Activated CD4-positive, alpha-beta T cell treated with anti-CD3 and anti-CD28 coated beads for 36 hours (primary cell): ENCODE measurements at places on chromosomes 16 and 17.

GRCh38 chr16:79388396-79388795, 212.1 kb downstream of the MAF start:
- H3K4me1 ChIP-seq = no peaks in the 10 kb centered on the region
- no peak overlapping the region for H3K27ac ChIP-seq
- peaks cover 3% of the 10 kb centered on the region for H3K27me3 ChIP-seq
- no peak for DNase-seq

DNA sequence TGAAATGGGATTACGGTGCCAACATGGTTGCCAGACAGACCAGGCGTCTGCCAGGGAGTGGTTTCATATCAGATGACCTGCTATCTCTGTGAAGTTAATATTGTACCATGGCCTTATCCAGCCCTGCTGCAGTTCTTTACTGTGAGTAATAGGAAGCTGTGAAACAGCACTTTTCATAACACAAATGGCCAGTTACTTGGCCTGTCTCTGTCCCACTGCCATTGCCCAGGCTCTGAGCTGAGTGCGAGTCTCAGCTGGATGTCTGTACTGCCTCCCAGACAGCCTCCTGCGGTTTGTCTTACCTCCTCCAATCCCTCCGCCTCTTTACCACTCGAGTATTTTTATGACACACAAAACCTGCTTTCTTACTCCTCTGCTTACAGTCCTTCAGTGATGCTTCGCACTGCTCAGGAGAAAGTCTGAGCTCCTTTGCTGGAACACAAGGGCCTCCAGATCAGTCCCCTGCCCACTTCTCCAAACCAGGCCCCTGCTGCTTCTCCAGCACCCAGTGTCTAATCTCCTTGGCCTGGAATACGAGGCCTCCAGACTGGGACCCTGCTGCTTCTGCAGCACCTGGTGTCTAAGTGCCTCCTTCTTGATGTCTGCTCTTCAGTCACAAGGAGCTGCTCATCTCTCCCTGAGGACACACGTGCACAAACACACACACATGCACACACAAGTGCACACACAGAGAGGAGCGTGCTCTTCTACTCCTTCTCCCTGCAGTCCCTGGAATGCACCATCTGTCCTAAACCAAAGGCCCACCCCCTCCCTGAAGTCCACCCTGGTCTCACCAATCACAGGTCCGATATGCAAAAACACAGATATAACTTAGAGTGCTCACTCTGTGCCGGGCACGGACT, 17.1 kb upstream of the RHOT1 start:
- H3K27ac ChIP-seq = peak overlapping the region; percentile 38
- H3K4me1 ChIP-seq = peaks cover 15% of the 10 kb centered on the region
- no peaks in the 10 kb centered on the region for H3K27me3 ChIP-seq
- H3K36me3 ChIP-seq = peaks cover 7% of the 10 kb centered on the region

GRCh38 chr16:86079255-86079885, 180.4 kb downstream of the IRF8 start:
- no peak for DNase-seq
- H3K4me1 ChIP-seq = no peaks in the 10 kb centered on the region
- H3K27me3 ChIP-seq = no peaks in the 10 kb centered on the region
- no peaks in the 10 kb centered on the region for H3K36me3 ChIP-seq
- H3K27ac ChIP-seq = no peak overlapping the region
- no peak overlapping the region for H3K4me3 ChIP-seq

DNA sequence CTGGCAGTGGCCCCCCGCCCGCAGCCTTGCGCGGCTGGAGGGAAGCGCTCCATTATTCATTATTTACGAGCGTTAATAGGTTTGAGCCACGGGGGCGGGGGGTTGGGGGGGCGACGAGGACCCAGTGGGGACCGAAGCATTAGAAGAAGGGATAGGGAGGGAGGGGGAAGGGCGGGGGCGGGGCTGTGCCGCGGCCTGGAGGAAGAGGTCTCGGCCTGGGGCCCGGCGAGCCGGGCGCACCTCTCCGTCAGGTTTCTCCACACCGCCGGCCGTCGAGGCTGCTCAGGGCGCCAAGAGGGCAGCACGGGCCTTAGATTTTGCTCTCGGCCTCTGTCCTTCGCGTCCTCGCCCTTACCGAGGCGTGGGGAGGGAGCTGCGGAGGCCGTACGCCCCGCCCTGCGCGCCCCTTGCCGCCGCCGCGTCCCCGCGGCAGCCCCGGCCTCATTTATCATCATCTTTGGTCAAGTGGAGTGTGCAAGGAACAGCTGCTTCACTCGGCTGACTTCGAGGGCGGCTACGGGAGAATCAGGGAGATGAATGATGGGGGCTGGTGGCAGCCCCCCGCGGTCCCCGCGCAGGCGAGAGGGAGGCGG, 54.2 kb downstream of the SREBF1 start:
- H3K27ac ChIP-seq = no peak overlapping the region
- no peaks in the 10 kb centered on the region for H3K27me3 ChIP-seq
- peak; percentile 39 for DNase-seq

DNA sequence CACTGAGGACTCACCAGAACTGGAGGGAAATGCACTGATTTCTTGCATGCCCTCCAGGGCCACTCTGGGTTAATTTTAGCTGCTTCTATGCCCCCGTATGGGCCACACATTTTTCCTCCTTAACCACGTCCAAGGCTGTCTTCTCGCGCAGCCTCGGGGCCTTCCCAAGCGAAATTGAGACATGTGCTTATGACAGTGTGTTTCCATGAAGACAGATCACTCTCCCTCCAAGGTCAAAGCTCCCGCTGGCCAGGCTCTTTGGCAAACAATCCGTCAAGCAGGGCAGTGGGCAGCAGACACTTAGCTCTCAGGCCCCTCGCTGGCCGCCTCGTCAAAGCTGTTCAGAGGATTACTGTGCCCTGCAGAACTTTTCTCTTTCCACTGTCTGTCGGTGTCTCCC, 243.0 kb upstream of the N4BP1 start:
- H3K27ac ChIP-seq = no peak overlapping the region
- no peaks in the 10 kb centered on the region for H3K27me3 ChIP-seq
- DNase-seq = no peak
- no peaks in the 10 kb centered on the region for H3K4me1 ChIP-seq
- H3K4me3 ChIP-seq = no peak overlapping the region

GRCh38 chr17:7894866-7895265, 6.3 kb downstream of the CHD3 start:
- peaks cover 81% of the 10 kb centered on the region for H3K36me3 ChIP-seq
- DNase-seq = no peak
- H3K27me3 ChIP-seq = no peaks in the 10 kb centered on the region
- H3K4me1 ChIP-seq = peaks cover 19% of the 10 kb centered on the region
- H3K4me3 ChIP-seq = no peak overlapping the region

DNA sequence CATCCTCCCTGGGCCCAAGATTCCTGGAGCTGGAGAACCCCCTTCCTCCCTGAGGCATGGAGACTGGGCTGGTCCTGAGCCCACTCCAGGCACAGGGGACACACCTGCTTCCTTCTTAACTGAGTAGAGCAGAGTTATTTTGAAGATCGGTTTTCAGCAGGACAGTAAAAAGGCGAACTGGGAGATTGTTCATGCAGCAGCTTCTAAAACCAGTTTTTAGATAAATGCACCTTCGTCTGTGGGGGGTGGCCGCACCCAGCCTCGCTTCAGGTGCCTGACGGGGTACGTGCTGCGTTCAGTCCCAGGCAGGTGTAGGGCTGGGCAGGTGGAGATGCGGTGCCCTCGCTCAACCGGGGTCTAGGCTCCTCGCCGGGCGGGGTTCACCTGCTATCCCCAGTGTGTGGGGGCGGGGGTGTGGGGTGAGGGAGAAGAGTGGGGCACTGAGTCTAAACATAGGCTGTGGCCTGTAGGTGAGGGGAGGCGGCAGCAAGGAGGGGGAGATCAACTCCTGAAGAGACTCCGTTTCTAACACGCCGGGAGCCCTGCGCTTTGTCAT, 69.5 kb downstream of the JPH3 start:
- H3K36me3 ChIP-seq = no peaks in the 10 kb centered on the region
- no peak for DNase-seq
- H3K27me3 ChIP-seq = peaks cover 2% of the 10 kb centered on the region
- H3K4me3 ChIP-seq = no peak overlapping the region
- no peak overlapping the region for H3K27ac ChIP-seq

DNA sequence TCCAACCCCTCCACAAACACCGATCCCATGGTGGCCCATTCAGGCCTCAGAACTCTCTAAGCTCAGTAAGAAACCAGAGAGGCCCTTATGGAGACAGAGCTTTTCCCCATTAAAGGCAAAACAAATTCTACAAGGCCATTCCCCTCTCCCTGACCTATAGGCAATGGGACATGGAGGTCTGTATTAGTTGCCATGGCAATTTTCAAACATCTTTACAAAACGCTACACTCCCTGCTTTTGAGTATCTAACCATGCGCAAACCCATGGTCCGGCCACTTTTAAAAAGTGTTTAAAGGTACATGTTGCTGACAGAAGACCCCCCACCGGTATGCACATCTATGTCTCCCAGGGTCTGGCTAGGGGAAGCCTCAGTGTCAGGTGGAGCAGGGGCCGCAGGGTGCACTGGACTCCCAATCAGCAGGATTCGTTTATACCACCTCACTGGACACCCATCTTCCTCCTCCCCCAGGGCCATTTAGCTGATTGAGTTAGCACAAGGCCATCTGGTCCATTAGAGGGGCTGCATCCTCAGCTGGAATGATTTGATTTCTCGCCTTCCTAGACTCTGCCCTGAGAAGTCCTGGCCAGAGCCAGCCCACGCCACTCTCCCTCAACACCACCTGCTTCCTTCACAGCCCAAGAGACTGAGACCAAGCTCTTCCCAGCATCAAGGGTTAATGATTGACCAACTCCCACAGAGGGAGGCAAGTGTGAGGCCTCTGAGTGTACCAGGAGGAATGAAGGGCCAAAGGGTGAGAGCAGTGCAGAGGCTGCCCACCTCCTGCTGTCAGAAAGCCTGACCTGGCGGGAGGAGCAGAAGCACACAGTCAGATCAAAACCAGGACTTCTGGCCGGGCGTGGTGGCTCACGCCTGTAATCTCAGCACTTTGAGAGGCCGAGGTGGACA, 10.9 kb downstream of the ACLY start:
- H3K36me3 ChIP-seq = peaks cover 72% of the 10 kb centered on the region
- no peaks in the 10 kb centered on the region for H3K27me3 ChIP-seq
- no peak overlapping the region for H3K4me3 ChIP-seq
- no peak for DNase-seq

DNA sequence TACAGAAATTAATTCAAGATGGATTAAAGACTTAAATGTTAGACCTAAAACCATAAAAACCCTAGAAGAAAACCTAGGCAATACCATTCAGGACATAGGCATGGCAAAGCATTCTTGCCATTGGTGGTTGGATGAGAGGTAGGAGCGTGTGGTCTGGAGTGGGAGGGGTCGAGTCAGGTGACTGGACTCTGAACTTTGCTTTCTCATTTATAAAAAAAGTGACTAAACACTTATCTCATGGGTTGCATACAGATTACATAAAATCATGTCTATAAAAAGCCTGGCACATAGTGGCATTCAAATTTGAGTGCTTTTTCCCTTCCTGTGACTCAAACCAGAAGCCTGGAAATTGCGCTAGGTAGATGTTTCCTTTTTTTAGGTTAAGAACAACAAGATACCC, 159.7 kb upstream of the SHISA6 start:
- no peaks in the 10 kb centered on the region for H3K27me3 ChIP-seq
- H3K27ac ChIP-seq = no peak overlapping the region
- no peak for DNase-seq
- H3K4me3 ChIP-seq = no peak overlapping the region
- no peaks in the 10 kb centered on the region for H3K36me3 ChIP-seq

DNA sequence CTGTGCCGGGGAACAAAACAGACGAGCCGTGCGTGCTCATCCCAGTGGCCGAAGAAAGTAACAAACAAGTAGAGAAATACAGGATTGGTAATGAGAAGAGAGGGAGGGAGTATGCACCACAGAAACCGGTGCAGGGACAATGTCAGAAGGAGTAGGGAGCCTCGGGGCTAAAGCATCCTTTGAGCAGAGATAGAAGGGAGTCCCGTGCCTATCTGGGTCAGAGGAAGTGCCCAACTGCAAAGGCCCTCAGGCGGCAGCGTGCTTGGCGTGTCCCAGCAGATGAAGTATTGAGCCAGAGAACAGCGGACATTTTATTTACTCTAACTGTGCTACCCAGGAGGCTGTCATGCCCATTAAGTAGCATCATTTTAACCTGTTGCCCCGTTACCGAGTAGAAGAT, 114.9 kb upstream of the CACNG5 start:
- H3K27ac ChIP-seq = no peak overlapping the region
- peaks cover 4% of the 10 kb centered on the region for H3K4me1 ChIP-seq
- no peak overlapping the region for H3K4me3 ChIP-seq
- H3K36me3 ChIP-seq = peaks cover 20% of the 10 kb centered on the region
- DNase-seq = no peak

GRCh38 chr17:73683771-73684170, 39.5 kb upstream of the SDK2 start:
- no peak overlapping the region for H3K27ac ChIP-seq
- H3K27me3 ChIP-seq = peaks cover 4% of the 10 kb centered on the region
- DNase-seq = no peak
- no peaks in the 10 kb centered on the region for H3K4me1 ChIP-seq
- no peak overlapping the region for H3K4me3 ChIP-seq
- peaks cover 4% of the 10 kb centered on the region for H3K36me3 ChIP-seq

GRCh38 chr17:33901085-33901484, 354.0 kb upstream of the CCL2 start:
- H3K4me3 ChIP-seq = no peak overlapping the region
- H3K36me3 ChIP-seq = no peaks in the 10 kb centered on the region

- no peak for DNase-seq
- H3K36me3 ChIP-seq = no peaks in the 10 kb centered on the region
- H3K27me3 ChIP-seq = no peaks in the 10 kb centered on the region
- H3K4me1 ChIP-seq = no peaks in the 10 kb centered on the region
- no peak overlapping the region for H3K27ac ChIP-seq
Measured at GRCh38 chr17:41937970-41938954, 7.8 kb downstream of the ODAD4 start.

- H3K4me1 ChIP-seq = peaks cover 76% of the 10 kb centered on the region
- no peak for DNase-seq
- H3K36me3 ChIP-seq = peaks cover 30% of the 10 kb centered on the region
- no peak overlapping the region for H3K4me3 ChIP-seq
Measured at GRCh38 chr16:25007284-25007984, 7.7 kb downstream of the ARHGAP17 start.

DNA sequence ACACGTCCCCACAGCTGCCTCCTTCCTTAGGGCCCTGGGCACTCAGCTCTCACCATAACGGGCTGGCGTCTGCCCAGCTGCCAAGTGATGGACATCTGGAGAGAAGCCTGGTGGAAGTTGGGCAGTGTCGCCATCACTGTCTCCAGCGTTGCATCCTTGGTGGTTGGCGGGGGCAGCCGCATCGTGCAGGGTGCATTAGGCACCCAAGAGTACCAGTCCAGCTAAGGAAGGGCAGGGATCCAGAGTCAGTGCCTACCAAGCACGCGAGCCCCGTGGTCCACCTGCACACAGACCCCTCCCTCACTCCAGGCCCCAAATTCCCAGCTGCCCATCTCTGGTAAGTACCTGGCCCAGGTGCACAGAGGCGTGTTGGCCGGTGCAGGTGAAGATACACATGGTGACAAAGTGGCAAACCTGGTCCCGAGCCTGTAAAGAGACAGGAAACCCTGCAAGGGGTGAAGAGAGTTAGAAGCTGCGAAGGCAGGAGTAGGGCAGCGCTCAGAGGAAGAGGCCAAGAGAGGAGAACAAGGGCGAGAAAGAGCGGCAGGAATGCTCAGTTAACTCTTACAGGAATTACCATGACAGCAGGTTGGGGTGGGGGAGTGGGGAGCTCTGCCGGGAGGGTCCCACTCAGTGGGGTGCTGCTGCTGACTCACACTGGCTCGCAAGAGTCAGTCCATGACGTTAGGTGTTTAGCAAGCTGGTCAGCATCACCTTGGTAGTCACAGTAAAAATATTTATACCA, 9.5 kb downstream of the ALOX15 start:
- DNase-seq = no peak
- peaks cover 10% of the 10 kb centered on the region for H3K4me1 ChIP-seq
- H3K4me3 ChIP-seq = no peak overlapping the region
